HS-27A (cell line): ENCODE measurements at places on chromosomes 7 and 10.

DNA sequence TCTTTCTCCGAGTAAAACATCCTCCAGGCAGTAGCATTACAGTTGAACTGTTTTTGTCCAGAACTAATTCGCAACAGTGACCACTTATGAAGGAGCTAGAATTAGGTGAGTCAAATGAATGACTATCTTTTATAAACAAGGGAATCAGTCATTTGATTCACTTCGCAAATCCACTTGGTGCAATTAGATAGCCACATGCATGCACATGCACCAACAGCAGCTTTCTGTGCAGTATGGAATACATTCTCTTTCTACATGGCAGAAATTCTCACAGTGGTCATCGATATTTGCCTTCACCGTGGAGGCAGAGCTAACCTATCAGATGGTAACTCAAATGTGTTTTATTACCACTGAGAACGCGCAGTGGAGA is 118.8 kb downstream of the CDK6 start:
- no peak for DNase-seq

GRCh38 chr10:100828738-100829096 is 83.3 kb downstream of the PAX2 start:
- DNase-seq = no peak

DNA sequence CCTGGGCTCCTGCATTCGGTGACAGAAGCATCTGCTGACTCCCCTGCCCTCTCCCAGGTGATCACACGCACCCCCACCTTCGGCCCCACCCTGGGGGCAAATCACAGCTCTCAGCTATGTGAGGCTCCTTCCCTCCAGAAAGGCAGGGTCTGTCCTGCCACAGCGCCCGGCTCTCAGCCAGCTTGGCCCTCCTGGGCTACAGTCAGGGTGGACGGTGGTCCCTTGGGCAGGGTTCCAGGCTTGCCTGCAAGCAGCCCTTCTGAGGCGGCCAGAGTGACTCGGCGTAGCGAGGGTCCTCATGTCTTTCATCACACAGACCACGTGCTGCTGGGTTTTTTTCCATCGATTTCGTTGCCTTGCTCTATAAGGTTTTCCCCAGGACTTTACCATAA is 53.6 kb upstream of the EBF3 start:
- DNase-seq = no peak

- no peak for DNase-seq
Observed at GRCh38 chr10:114010316-114010715, 33.4 kb upstream of the ADRB1 start.

DNA sequence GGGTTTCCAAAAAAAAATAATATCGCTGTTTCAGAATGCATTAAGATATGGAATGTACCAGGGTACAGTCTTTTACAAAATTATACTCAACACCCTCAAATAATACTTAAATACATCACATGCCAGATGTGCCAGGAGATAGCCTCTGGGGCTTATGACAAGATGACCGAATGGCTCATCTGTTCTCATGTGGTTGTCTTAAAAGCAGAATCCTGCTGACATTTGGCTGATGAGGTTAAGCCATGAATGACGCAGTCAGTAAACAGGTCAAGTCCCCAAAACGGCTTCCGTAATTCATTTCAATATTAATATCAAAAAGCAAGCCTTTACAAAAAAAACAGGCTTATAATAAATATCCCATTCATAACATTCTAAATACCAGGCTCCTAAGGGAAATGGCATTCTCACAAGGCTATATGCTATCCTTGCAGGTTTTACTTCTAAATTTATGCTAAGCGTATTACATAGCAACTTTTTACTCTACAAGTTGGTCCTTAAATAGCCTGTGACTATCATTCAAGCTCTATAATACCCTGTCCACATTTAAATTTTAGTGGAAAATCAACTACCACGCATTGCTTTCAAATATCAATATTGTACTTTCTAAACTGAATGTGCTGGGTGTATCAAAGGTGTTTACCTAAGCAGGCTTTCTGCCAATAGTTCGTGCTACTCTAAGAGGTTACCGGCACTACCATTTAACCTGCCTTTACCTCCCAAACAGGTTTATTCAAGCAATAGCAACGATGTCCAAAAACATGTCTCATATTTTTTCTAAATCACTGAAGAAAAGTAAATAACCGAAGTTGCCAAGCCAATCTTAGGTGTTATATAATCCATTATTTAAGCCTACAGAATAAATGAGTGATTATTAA is 15.6 kb downstream of the SMURF1 start:
- no peak for DNase-seq

DNA sequence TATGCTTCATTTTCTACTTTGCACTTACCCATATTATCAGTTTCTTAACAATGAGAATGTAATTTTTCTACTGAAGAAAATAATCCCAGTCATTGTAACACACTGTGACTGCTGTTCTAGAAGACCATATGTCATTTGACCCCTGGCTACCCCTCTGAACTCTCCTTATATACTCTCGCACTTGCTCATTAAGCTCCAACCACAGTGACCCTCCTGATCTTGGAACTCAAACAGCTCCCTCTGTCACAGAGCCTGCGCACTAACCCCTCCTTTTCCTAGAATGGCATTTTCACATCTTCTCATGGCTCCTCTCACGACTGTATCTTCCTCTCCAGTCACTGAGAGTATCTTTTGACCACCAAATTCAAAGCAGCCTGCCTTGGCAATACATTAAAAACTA is 169.7 kb downstream of the CACNA2D1 start:
- DNase-seq = no peak

- no peak for DNase-seq
Observed at GRCh38 chr10:125011926-125012705, 70.2 kb downstream of the ZRANB1 start.

- no peak for DNase-seq
Observed at GRCh38 chr10:67669978-67670377, 26.0 kb downstream of the CTNNA3 start.

GRCh38 chr7:29306319-29306991 is 111.9 kb downstream of the CHN2 start:
- DNase-seq = no peak

DNA sequence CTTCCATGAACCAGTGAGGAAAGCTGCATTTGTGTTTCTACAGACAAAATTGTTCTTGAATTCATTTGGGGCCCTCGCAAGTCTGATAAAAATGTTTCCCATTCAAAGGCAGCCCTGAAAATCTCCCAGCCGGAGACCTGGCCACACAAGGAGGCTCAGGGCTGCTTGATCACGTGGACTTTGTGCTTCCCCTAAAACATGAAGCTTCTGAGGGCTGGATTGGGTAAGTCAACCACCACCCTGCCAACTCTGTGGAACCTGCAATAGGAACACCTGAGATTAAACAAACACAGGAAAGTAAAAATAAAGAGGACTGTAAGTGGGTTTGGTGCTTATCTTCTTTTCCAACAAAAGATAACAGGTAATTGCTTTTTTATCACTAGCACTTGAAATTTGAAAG is 133.8 kb downstream of the C10orf90 start:
- no peak for DNase-seq

GRCh38 chr7:67487316-67487715 is 490.7 kb downstream of the TYW1 start:
- DNase-seq = no peak

DNA sequence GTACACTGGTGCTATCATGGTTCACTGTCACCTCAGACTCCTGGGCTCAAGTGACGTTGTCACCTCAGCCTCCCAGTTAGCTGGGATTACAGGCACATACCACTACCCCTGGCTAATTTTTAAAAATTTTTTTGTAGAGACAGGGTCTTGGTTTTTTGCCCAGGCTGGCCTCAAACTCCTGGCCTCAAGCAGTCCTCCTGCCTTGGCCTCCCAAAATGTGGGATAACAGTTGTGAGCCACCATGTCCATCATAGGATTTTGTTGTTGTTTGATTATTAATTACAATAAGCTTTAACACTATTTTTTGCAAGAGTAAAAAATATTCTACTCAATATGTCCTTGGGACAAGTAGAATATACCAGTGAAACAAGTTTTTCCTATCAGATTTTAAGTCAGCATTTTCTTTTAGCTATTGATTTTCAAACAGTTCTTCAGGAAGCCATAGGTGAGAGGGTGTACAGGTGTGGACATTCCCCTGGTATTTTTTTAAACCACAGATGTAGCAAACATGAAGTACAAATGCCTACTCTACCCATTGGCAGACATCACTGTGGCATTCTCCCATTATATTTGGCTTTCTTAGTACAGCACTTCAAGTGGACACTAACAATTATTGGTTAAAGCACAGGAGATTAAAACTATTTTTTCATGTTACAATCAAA is 18.7 kb downstream of the KMT2E start:
- DNase-seq = no peak

- DNase-seq = no peak
Observed at GRCh38 chr7:39446546-39446945, 119.7 kb upstream of the YAE1 start.

GRCh38 chr7:1883834-1884582 is 213.9 kb downstream of the ELFN1 start:
- DNase-seq = no peak

GRCh38 chr7:79459381-79459780 is 5.9 kb upstream of the MAGI2 start:
- DNase-seq = no peak

DNA sequence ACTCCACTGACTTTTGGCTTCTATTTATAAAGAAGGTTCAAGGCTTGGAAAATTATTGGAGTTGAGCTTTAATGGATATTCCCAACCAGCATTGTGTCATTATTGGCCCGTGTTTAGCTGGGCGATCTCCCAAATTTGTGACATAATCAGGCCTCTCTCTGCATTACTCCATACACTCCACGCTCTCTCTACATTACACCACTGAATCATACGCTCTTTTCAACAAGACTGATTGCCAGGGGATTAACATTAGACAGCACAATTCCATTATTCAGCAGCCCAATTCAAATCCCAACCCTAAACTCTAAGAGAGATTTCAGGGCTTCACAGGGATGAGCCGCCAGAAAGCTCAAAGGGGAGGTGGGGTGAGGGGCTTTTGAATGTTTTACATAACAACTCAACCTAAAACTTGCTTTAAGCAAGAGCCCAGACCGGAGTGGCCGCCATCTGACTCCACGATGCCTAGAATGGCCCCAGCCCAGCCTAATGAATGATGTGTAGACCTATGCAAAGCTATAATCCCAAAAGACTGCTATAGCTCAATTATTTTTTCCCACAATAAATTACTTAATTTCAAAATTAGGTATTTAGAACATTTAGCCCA is 61.8 kb downstream of the FGFR2 start:
- no peak for DNase-seq

DNA sequence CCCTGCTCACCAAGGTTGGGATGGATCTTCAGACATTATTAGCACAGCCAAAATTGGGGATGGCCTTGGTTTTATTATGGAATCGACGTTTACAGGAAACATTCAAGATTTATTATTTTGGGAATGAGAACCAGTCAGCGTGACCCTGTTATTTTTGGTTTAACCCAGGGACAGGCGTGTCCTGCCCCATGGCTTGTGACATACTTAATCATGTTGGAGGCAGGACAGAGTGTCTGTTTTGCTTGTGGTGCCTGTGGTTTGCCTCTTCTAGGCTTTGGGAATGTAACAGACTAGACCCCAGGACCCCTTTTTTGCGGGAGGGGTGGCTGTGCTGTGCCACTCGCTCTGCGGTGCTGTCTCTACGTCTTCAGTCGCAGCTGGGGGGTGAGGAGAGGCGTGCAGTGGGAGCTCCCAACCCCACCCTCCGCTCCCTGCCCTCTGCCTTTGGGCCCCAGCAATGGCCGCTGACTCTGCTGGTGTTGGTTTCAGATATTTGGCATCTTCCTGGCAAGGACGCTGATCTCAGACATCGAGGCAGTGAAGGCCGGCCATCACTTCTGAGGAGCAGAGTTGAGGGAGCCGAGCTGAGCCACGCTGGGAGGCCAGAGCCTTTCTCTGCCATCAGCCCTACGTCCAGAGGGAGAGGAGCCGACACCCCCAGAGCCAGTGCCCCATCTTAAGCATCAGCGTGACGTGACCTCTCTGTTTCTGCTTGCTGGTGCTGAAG is 20.1 kb upstream of the SH2D4B start:
- DNase-seq = no peak

DNA sequence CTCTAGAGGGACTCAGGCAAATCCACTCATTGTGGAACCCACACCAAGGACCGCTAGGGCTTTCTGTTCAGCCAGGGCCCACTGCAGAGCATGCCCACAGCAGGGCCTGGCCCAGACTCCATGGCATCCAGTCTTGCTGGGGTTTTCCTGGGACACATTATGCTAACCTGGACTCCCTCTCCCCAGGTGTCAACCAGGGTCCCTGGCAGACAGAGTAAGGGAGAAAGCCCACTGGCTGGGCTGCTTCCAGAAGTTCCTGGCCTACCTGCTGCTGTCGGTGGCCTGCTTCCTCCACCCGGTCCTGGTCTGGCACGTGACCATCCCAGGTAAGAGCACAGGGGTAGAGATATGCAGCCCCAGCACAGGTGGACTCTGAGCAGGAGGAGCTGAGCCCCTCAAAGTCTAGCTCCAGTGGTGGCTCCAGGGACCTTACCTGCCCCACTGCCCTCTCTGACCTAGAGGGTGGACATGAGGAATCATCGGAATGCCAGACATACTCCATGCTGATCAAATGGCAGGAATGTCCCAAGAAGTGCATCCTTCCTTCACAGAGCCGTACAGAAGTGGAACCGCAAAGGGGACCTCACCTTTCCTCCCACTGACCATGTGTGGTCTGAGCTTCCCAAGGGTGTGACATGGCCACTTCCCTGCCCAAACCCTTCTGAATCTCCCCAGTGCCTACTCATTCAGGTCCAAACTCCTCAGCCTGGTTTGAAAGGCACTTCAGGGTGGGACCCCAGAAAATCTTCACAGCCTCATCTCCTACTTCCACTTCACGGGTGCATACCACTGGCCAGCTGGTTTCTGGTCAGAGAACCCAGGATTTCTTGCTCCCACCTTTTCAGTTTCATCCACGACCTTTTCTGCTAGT is 22.5 kb downstream of the TMEM72 start:
- DNase-seq = no peak

- no peak for DNase-seq
Observed at GRCh38 chr7:142793156-142793555, 22.4 kb downstream of the PRSS2 start.

DNA sequence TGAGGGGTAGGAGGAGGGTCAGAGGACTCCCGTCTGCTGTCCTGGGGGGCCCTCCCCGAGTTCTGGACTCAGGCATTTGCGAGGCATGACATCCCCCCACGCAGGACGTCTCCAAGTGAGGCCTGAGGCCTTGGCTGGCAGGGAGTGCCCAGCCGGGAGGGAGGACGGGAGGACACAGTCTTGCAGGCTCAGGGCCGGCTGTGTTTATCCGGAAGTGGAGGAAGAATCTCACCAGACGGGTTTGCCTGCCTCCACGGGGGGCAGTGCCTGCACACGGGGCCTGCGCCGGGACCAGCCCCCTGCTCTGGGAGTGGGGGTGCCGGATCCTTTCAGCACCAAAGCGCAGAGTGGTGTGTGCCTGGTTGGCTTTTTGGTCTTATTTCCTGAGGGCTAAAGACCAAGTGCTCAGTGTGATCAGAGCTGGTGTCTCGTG is 10.9 kb downstream of the PWWP2B start:
- no peak for DNase-seq

- DNase-seq = no peak
Observed at GRCh38 chr7:40474790-40475680, 340.2 kb downstream of the SUGCT start.
